ENCODE measurements at places on chromosomes 7 and 10.

GRCh38 chr7:115888981-115889668 lies 141.4 kb downstream of the TFEC start:
- H3K27ac ChIP-seq: no peak overlapping the region
- no peaks in the 10 kb centered on the region for H3K36me3 ChIP-seq
- no peak for DNase-seq
- no peaks in the 10 kb centered on the region for H3K4me1 ChIP-seq
- H3K27me3 ChIP-seq: no peaks in the 10 kb centered on the region

- H3K27me3 ChIP-seq: no peaks in the 10 kb centered on the region
- no peak for DNase-seq
These were observed 92.8 kb downstream of the ST7 start for GRCh38 chr7:117045927-117046710.

DNA sequence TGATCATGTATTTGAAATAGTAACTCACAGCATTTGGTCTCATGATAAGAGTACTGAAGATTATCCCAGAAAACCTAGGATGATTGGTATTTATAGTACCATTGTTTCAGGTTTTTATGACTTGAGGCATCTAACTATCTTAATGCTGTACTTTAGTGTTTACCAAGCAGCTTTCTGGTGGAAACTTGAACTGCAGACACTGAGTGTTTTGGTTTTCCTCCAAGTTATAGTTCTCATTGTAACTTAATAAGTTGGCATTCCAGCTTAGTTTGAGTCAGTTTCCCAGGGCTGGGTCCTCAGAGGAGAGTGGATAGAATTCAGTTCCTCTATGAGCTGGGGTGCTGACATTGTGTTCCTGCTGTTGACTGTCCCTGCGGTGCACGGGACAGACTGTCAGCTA lies 50.4 kb downstream of the SEC23IP start:
- peaks cover 9% of the 10 kb centered on the region for H3K36me3 ChIP-seq
- H3K27ac ChIP-seq: no peak overlapping the region
- DNase-seq: no peak
- H3K4me1 ChIP-seq: no peaks in the 10 kb centered on the region

DNA sequence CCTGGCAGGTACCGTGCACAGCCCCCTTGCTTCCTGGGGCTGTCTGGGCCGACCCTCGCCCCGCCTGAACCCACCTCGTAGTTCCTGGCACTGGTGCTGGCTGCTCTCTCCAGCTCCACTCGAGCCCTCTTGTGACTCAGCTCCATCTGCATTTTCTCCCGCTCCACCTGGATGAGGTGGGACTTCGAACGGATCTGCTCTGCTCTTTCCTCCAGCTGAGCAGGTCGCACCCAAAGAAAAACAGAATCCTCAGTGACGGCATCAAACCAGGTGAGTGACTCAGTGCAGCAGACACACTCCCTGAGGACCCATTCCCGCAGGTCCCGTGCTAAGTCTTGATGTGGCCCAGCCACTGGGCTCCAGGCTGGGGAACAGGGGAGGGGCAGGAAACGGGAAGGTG lies 7.4 kb downstream of the MAD1L1 start:
- no peak overlapping the region for H3K27ac ChIP-seq
- peaks cover 25% of the 10 kb centered on the region for H3K36me3 ChIP-seq
- no peaks in the 10 kb centered on the region for H3K4me1 ChIP-seq

DNA sequence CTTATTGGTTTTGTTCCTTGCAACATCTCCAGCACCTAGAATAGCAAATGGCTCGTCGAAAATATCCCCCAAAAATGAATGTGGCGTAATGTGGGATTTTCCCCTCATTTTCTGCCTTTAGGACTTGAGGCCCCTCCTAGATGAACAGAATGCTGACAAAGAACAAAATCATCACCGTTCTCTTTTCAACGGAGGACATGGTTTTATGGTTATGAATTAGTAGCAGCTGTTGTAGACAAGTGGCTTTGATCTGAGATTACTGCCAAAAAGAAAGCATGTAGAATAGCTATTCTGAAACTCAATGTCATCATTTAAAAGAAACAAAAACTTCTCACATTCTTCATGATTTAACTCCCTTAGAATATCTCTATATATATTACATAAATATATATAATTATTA lies 17.2 kb upstream of the CALN1 start:
- DNase-seq: no peak
- no peaks in the 10 kb centered on the region for H3K36me3 ChIP-seq
- peaks cover 11% of the 10 kb centered on the region for H3K27me3 ChIP-seq
- H3K27ac ChIP-seq: no peak overlapping the region
- no peaks in the 10 kb centered on the region for H3K4me1 ChIP-seq

GRCh38 chr10:7436490-7437100 lies 25.8 kb upstream of the SFMBT2 start:
- H3K4me3 ChIP-seq: no peak overlapping the region
- H3K27me3 ChIP-seq: peaks cover 52% of the 10 kb centered on the region

- no peaks in the 10 kb centered on the region for H3K27me3 ChIP-seq
- no peak overlapping the region for H3K4me3 ChIP-seq
- no peaks in the 10 kb centered on the region for H3K36me3 ChIP-seq
- H3K27ac ChIP-seq: no peak overlapping the region
- H3K4me1 ChIP-seq: no peaks in the 10 kb centered on the region
These were observed 9.6 kb downstream of the CFTR start for GRCh38 chr7:117489430-117489829.

- H3K27ac ChIP-seq: no peak overlapping the region
- no peak overlapping the region for H3K4me3 ChIP-seq
- no peaks in the 10 kb centered on the region for H3K4me1 ChIP-seq
- DNase-seq: no peak
- H3K36me3 ChIP-seq: no peaks in the 10 kb centered on the region
These were observed 165.2 kb upstream of the AUTS2 start for GRCh38 chr7:69433081-69433480.

GRCh38 chr7:95169678-95170077 lies 154.7 kb downstream of the PON1 start:
- no peak overlapping the region for H3K27ac ChIP-seq
- DNase-seq: no peak
- H3K4me1 ChIP-seq: no peaks in the 10 kb centered on the region
- H3K36me3 ChIP-seq: no peaks in the 10 kb centered on the region
- no peaks in the 10 kb centered on the region for H3K27me3 ChIP-seq

DNA sequence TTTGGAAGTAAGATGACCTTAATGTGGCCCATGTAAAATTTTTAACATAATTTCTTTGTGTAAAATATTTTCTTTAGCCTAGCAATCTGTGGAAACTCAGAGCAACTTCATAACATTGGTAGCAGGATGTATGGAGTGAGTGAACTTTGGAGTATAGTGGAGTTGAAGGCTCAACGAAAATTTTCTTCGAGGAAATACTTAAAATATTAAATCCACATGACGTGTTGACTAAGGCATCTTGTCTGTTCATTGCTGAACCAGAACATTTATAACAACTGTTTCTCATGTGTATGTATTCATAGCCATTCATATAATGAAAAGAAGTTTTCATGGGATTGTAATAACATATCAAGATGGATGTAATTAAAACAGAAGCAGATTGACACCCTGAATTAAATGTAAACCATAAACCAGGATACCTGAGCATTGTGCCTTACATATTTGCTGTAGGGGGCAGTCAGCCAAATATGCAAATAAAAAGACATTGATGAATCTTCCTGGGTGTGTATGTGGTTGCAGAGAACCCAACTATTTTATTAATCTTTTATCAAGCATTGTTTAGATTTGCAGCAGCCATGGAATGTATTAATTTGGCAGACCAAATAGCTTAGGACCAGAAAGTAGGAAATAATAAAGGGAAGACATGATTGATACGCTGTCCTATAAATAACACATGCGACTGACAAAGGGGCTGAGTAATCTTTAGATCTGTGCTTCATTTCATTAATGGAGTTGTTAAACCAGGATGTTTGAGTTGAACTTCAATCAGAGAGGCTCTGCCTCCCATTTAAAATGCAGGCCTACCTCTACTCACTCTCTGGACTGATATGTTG lies 11.5 kb downstream of the AUTS2 start:
- H3K36me3 ChIP-seq: no peaks in the 10 kb centered on the region
- H3K27me3 ChIP-seq: peaks cover 16% of the 10 kb centered on the region
- DNase-seq: no peak
- H3K27ac ChIP-seq: no peak overlapping the region

DNA sequence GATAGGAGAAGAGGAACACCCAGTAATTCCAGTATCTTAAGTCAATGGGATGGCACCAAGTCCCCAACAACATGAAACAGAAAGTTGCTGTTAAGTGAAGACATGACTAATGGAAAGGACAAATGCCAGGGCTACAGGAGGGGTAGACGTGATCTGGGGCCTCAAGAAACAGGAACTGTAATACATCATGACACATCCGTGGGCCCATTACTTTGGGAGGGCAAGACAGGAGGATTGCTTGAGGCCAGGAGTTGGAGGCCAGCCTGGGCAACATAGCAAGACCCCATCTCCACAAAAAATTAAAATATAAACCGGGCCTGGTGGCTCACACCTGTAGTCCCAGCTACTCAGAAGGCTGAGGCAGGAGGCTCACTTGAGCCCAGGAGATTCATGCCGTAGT lies 408.6 kb upstream of the PRKCQ start:
- no peaks in the 10 kb centered on the region for H3K36me3 ChIP-seq
- H3K4me1 ChIP-seq: no peaks in the 10 kb centered on the region
- no peak for DNase-seq
- no peak overlapping the region for H3K27ac ChIP-seq
- H3K27me3 ChIP-seq: no peaks in the 10 kb centered on the region
